ENCODE measurements at places on chromosomes 7 and 10. TPM values are rescaled to one million over a fixed set of nuclear protein-coding genes. Genes with fewer than 3 reads are reported as not detected.
A peak's percentile ranks its signal among the peaks of the same experiment; 100 is the strongest.

DNA sequence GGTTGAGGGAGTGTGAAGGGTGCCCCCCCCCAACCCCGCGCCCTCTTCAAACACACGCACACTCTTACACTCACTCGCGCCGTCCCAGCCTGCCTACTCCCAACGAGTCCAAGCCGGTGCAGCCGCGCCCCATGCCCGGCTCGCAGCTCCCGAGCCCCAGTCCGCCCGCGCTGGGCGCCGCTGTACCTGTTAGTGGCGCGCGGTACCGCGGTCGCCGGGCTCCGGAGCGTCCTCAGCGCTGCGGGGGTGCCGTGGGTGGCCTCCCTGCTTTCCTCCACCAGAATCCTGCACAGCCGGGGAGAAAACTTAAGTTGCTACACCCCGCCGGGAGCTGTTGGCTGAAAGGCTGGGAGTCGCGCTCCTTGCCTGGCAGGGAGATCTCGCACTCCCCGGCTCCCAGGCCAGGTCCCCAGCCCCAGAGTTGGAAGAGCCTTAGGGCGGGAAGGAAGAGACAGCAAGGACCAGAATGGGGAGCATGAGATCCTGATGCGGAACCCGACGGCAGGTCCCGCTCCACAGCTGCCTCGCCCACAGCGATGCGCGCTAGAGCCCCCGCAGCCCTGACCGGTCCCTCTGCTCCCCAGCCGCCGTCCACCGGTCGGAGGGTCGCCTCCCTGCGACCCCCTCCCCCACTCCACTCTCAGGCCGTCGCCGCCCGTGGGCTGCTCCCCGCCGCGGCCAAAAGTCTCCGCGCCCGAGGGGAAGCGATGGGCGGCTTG is 863 bp downstream of the ST8SIA6 start:
- peak overlapping the region; percentile 57 for H3K27ac ChIP-seq
- H3K4me3 ChIP-seq = peak overlapping the region; percentile 79
- peak; percentile 40 for DNase-seq

DNA sequence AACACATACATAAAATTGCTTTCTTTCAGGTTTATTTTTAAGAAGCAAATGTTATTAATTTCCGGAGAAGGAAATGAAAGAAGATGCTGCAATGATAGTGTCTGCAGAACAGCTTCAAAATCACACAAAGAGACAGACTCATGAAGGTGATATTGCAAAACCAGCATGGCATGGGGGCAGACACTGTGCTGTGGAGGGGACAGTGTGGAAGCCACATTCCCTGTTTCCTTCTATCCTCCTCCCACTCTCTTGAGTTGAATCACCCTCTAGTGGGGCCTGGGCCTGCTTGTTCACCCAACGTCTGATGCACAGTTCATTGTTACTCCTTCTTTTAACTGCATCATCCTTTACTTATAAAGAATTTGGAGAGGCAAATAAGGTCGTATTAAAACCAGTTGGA is 104.0 kb upstream of the INSIG1 start:
- H3K36me3 ChIP-seq = peaks cover 17% of the 10 kb centered on the region
- peaks cover 21% of the 10 kb centered on the region for H3K27me3 ChIP-seq
- H3K27ac ChIP-seq = no peak overlapping the region
- peaks cover 2% of the 10 kb centered on the region for H3K4me1 ChIP-seq
- H3K4me3 ChIP-seq = no peak overlapping the region

- no peaks in the 10 kb centered on the region for H3K4me1 ChIP-seq
- no peaks in the 10 kb centered on the region for H3K36me3 ChIP-seq
- no peak for DNase-seq
- peaks cover 86% of the 10 kb centered on the region for H3K27me3 ChIP-seq
- H3K27ac ChIP-seq = no peak overlapping the region
Measured at GRCh38 chr10:123571978-123572377, 94.2 kb upstream of the GPR26 start.

DNA sequence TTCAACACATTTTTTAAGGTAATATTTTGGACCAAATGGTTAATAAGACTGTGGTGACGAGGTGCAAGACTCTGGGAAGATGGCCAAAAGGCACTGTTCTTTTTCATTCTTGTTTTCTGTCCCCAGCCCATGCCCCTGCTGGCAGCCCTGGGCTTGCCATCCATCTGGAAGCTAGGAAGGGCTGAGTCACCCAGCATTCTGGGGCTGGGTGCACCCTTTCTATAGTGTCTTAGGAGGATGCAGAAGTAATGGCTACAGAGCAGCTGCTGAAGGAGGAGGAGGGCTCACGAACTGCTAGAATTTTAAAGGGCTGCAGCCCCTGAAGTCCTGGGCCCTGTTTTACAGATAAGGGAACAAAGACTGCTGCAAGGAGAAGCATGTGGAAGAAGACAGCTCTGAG is 42.8 kb upstream of the ZNF32 start:
- no peak overlapping the region for H3K4me3 ChIP-seq

DNA sequence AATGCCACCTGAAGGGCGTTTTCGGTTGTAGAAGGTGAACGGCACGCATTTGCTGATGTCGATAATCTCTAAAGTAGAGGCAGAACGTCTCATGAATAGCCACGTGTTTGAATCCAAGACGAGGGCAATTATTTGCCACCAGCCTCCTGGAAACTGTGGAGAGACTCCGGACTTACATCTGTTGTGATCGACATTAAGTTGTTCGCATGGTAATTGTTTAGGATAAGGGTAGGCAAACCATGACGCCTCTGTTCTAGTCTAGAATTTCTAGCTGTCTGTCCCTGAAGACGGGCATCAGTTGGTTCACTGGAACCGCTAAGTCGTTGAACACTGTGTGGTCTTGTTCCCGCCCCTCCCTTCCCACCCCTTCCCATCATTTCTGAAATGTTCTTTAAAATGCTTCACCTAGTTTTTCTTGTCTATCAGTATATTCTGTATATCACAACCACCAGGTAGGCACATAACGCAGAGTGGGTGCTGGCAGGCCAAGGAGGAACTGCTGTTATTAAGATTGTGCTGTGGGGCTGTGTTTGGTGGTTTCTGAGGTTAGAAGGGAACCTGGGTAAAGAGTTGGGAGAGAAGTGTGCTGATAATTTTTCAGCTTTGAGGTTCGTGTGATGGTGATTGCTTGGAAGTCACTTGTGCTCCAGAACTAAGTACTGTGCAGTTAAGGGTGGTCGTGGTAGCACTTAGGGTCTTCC is 1.2 kb downstream of the UBE3C start:
- H3K27me3 ChIP-seq = no peaks in the 10 kb centered on the region
- peak overlapping the region; percentile 86 for H3K27ac ChIP-seq
- H3K4me3 ChIP-seq = peak overlapping the region; percentile 79
- peaks cover 64% of the 10 kb centered on the region for H3K4me1 ChIP-seq
- no peaks in the 10 kb centered on the region for H3K36me3 ChIP-seq
- no peak for DNase-seq

Gene KAZALD1
- total RNA-seq = not detected

Gene ACSM6
- total RNA-seq = not detected

DNA sequence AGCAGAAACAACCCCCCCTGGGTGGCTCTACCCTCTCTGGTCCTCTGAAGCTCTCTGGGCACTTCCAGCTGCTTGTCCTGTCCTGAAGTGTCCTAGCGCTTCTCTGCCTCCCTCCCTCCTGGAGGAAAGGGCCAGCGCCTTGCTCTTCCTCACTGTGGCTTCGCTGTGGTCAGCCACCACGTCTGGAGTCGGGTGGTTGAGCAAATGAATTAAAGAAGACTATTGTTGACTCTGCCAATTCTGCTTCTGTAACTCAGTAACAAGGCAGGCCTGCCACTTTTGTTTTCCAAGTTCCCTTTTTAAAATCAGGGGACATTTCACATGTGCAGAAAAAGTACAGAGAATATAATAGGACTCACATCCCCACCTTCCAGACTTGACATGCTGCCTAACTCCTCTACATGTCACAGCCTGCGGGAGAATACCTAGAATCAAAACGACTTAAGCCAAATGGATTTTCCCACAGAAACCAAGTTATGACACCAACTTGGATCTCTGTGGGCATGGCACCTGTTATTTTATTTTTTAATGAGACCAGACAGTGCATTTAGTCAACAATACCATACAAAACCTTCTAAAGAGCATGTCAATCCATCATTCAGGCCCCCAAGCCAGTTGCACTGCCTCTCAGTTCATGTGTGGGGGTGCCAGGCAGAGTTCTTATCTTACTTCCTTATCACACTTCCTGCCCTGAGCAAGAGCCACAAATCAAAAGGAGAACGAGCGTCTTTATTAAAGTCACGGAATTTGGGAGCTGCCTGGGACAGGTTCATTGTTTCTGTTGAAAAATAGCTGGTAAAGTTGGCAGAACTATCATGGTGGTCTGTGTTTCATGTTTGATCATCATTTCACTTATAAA is 6.8 kb downstream of the FFAR4 start:
- H3K4me1 ChIP-seq = peaks cover 11% of the 10 kb centered on the region
- no peak overlapping the region for H3K4me3 ChIP-seq
- H3K27me3 ChIP-seq = peaks cover 38% of the 10 kb centered on the region
- DNase-seq = no peak
- H3K36me3 ChIP-seq = no peaks in the 10 kb centered on the region

- no peaks in the 10 kb centered on the region for H3K36me3 ChIP-seq
- no peak for DNase-seq
- peaks cover under 1% of the 10 kb centered on the region for H3K27me3 ChIP-seq
- H3K4me1 ChIP-seq = peaks cover 21% of the 10 kb centered on the region
- peak overlapping the region; percentile 78 for H3K4me3 ChIP-seq
Measured at GRCh38 chr7:158706710-158707590, 2.3 kb upstream of the NCAPG2 start.

Gene TMEM229A
- total RNA-seq = not detected

DNA sequence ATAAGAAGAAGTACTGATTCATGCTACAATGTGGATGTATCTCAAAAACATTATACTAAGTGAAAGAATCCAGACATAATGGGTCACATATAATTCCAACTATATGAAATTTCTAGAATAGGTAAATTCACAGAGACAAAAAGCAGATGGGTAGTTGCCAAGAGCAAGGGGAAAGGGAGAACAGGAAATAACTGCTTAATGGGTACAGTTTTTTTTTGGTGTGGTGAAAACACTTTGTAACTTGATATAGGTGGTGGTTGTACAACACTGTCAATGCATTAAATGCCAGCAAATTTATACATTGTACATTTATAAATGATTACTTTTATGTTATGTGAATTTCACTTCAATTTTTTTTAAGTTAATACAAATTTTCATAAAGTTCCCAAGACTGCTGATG is 19.4 kb upstream of the LRRN3 start:
- no peak for DNase-seq
- peak overlapping the region; percentile 16 for H3K4me3 ChIP-seq
- H3K27me3 ChIP-seq = no peaks in the 10 kb centered on the region
- no peaks in the 10 kb centered on the region for H3K36me3 ChIP-seq
- peaks cover 30% of the 10 kb centered on the region for H3K4me1 ChIP-seq
- H3K27ac ChIP-seq = peak overlapping the region; percentile 81

DNA sequence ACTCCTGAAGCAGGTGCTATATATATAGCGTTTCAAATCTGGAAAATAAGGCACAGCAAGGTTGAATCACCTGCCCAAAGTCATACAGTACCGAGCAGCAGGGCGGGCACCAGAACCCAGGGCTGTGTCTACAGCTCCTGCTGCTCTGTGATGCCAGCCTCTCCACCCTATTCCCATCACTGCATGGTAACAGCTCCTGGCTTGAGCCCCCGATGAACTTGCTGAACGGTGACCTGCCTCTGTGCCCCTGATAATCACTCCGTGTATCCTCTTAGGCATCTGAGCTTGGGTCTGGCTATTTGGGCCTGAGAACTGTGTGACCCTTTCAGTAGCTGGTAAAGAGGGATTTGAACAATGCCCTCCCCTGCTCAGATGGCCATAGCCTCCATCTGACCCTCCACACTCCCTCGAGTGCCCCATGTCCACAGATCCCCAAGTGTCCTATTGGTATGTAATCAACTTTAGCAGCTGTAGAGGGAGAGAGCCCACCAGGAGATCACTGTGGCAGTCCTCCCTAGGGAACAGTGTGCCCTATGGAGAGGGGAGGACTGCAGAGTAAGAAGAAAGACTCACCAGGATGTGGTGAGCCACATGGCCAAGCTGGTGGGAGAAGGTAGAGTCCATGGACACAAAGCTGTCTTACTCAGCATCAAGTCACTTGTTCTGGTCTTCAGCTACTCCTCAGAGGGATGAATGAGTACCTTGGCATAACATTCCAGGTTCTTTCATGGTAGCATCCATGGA is 1.1 kb upstream of the ARHGAP22 start:
- no peaks in the 10 kb centered on the region for H3K36me3 ChIP-seq
- no peak for DNase-seq
- no peak overlapping the region for H3K4me3 ChIP-seq
- H3K27me3 ChIP-seq = peaks cover 29% of the 10 kb centered on the region

- peaks cover 58% of the 10 kb centered on the region for H3K36me3 ChIP-seq
- H3K4me3 ChIP-seq = no peak overlapping the region
- H3K27me3 ChIP-seq = no peaks in the 10 kb centered on the region
- H3K27ac ChIP-seq = no peak overlapping the region
- peaks cover 65% of the 10 kb centered on the region for H3K4me1 ChIP-seq
- DNase-seq = no peak
Measured at GRCh38 chr10:15853800-15854199, 6.5 kb downstream of the MINDY3 start.

GRCh38 chr7:138470391-138471157 is 10.5 kb downstream of the TRIM24 start:
- no peak for DNase-seq
- H3K27ac ChIP-seq = no peak overlapping the region
- H3K4me3 ChIP-seq = no peak overlapping the region
- H3K36me3 ChIP-seq = peaks cover 6% of the 10 kb centered on the region

DNA sequence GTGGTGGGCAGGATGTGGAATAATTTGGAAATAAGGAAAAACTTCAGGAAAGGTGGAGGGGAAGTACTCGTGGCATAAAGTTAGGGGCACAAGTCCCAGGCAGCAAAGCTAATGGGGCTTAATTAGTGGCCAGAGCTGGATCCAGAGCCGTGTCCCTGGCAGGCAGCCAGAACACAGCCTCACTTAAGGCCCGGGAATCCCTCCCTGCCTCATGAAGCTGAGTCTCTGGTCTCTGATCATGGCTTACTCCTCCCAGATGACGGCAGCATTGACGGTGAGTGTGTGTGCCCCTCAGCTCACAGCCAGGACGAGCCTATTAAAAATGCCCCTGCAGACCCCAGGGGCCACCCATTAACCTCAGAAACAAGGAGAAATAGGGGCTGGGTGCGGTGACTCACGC is 48.2 kb upstream of the NPTX2 start:
- no peak overlapping the region for H3K27ac ChIP-seq
- peaks cover 16% of the 10 kb centered on the region for H3K27me3 ChIP-seq
- DNase-seq = no peak
- no peak overlapping the region for H3K4me3 ChIP-seq
- no peaks in the 10 kb centered on the region for H3K4me1 ChIP-seq

Gene KLF14
- total RNA-seq = not detected

DNA sequence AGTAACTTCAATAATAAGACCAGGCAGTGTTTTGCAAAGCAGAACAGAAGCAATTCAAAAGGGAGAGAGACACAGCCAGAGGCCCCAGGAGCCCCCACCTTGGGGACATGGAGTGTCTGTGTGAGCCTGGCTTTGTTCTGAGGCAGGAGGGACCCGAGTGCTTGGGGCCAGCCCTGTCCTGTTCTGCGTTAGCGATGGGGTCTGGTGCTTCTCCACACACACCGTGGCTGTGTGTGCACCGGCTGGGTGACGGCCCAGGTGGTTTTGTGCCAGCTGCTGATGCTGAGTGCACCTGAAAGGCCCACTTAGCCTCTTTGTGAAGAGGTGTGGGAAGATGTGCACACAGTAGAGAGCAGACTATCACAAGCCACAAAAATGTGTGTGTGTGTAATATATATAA is 468.9 kb downstream of the DNAJB6 start:
- no peaks in the 10 kb centered on the region for H3K36me3 ChIP-seq
- H3K27me3 ChIP-seq = no peaks in the 10 kb centered on the region
- H3K4me1 ChIP-seq = no peaks in the 10 kb centered on the region
- no peak overlapping the region for H3K4me3 ChIP-seq
- no peak overlapping the region for H3K27ac ChIP-seq
